ENCODE measurements at places on chromosomes 1 and 21. TPM values are rescaled to one million over a fixed set of nuclear protein-coding genes. Genes with fewer than 3 reads are reported as not detected.

The KPRP gene
- not detected for total RNA-seq

The MARK1 gene
- not detected for total RNA-seq

The GSTM1 gene
- total RNA-seq: not detected

The LCE1A gene
- total RNA-seq: not detected

The C1QA gene
- not detected for total RNA-seq

The FALEC gene
- total RNA-seq: not detected

The TMEM200B gene
- total RNA-seq: 4.8 TPM

The CCDC185 gene
- not detected for total RNA-seq

The KRTAP25-1 gene
- total RNA-seq: not detected

The SLC1A7 gene
- total RNA-seq: not detected

The LDLRAD1 gene
- not detected for total RNA-seq

The DMBX1 gene
- not detected for total RNA-seq

The BGLAP gene
- not detected for total RNA-seq

The FAM151A gene
- not detected for total RNA-seq

The OR2T29 gene
- not detected for total RNA-seq

The KCNA3 gene
- under 0.01 TPM for total RNA-seq

The CFAP107 gene
- not detected for total RNA-seq

The ZMYM1 gene
- 26.1 TPM for total RNA-seq

The SH2D5 gene
- 7.2 TPM for total RNA-seq

The AJAP1 gene
- under 0.01 TPM for total RNA-seq

The SYTL1 gene
- total RNA-seq: 0.18 TPM

The NUDT4B gene
- 19.9 TPM for total RNA-seq

The HHIPL2 gene
- not detected for total RNA-seq

The YBX1 gene
- 1,307 TPM for total RNA-seq

The MANEAL gene
- 0.28 TPM for total RNA-seq

The CAMK1G gene
- 0.83 TPM for total RNA-seq

The XCL2 gene
- total RNA-seq: not detected

The RGS13 gene
- not detected for total RNA-seq
